ENCODE measurements at places on chromosomes 4 and X.

GRCh38 chr4:88391703-88392102 is 13.1 kb downstream of the HERC6 start:
- DNase-seq = no peak

GRCh38 chrX:134338527-134338926 is 101.5 kb downstream of the CCDC160 start:
- no peak for DNase-seq

DNA sequence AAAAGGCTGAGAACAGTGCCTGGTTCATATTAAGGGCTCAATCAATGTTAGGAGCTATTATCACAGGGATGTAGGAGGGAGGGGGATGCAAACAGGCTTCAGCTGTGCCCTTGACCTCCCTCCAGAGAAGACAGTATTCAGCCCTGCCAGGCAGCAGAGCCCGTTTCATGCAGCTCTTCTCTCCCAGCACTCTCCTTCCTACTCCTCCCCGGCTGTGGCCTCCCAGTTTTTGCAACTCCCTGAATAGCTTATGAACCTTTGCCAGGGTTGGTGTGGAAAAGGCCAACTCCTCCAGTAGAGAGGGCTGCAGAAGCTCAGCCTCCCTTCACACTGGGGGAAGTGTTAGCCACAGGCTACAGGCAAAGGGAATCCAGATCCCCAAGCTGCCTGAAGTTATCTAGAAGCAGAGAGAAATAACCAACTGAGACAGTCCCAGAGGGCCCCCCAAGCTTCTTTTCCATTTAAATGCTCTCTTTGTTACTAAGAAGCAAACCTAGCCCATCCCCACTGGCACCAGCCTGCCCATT is 31.7 kb upstream of the APLN start:
- DNase-seq = peak; percentile 22

GRCh38 chrX:154800478-154801210 is 4.6 kb downstream of the MPP1 start:
- DNase-seq = no peak

DNA sequence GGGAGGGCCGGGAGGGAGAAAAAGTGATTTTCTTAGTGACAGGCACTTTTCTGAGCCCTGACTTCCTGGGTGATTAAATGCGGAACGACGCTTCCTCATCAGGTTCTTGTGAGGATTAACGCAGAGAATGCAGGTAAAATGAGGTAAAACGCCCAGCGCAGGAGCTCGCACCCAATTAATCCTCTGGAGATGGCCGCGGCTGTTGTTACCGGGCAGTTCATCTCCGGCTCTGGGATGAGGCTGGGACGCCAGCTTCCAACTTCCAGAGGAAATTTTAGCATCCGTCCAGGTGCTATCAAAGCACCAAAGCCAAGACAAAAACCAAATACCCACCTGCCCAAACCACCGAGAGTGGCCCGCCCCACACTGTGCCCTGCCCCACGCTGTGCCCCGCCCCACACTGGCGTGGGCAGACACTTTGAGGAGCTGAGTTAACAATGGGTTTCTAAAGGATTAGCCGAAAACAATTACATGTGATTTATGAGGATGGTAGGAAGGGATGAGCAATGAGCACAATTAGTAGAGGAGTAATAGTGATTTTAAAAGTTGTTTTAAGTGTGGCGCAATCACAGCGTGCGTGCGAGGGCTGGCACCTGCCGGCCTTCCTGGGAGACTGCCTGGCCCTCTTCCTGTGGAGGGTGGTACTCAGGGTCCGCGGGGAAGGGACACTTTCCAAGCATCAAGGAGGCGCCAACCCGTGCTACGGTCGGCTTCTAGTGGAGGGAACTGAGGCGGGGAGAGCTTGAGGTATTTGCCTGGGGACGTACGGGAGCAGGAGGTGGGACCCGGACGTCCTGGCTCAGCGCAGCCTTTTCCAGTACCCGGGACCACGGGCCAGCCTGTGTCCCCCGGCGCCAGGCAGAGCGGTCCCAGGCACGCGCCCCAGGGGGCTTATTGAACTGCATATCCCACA is 41.6 kb upstream of the ADRA2C start:
- no peak for DNase-seq
